Hematopoietic multipotent progenitor cell treated with erythropoietin and hydrocortisone succinate and interleukin-3 and kit ligand, for 17 days (in vitro differentiated cells): ENCODE measurements at places on chromosomes 7 and 10.
A peak's percentile ranks its signal among the peaks of the same experiment; 100 is the strongest.

- DNase-seq: no peak
Measured at GRCh38 chr7:16697507-16698199, 51.7 kb downstream of the BZW2 start.

GRCh38 chr10:114550756-114551635 is 107.1 kb downstream of the ABLIM1 start:
- DNase-seq: peak; percentile 40

- DNase-seq: peak; percentile 17
Measured at GRCh38 chr7:92135052-92135889, 994 bp upstream of the CYP51A1 start.

- DNase-seq: no peak
Measured at GRCh38 chr7:134602881-134603451, 43.7 kb upstream of the BPGM start.

DNA sequence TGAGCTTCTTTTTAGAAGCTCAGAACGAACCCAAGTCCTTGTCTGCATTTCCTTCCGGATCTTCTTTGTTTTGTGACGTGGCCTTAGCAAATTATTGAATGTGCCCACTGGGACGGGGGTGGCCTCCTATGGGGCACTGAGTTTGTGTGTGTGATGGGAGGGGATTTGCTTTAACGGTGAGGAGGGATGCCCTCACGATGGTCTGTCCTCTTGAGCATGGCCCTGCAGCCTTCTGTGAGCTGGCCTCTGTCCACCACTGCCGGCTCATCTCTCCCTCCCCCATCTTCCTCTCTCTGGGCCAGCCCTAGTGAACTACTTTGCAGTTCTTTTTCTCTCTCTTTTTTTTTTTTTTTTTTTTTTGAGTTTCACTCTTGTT is 62.9 kb upstream of the MKRN1 start:
- no peak for DNase-seq

- peak; percentile 63 for DNase-seq
Measured at GRCh38 chr7:11281953-11282352, 308.3 kb downstream of the PHF14 start.

DNA sequence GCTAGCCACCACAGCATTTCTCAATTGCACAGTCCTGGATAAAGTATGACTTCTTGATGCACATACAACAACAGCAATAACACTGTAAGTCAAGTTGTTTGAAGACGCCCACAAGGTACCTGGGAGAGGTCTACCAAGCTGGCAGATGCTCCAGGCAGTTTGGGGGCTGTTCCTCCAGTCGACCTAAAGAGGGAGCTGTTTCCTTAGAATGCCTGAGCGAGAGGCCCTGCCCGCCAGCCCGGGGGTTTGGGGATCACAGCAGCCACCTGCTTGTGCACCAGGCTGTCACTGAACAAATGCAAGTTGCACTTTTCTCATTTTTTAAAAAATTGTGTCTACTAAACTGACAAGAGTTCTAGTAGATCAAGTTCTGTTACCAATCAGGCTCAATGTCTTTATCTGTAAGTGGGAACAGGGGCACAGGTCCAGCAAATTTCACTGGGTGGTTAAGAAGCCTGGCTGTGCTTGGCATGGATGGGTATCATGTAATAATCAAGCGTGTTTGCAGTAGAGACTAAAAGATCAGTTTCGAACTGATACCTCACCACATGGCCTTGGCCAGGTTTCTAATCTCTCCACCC is 193.8 kb upstream of the ADO start:
- DNase-seq: no peak

DNA sequence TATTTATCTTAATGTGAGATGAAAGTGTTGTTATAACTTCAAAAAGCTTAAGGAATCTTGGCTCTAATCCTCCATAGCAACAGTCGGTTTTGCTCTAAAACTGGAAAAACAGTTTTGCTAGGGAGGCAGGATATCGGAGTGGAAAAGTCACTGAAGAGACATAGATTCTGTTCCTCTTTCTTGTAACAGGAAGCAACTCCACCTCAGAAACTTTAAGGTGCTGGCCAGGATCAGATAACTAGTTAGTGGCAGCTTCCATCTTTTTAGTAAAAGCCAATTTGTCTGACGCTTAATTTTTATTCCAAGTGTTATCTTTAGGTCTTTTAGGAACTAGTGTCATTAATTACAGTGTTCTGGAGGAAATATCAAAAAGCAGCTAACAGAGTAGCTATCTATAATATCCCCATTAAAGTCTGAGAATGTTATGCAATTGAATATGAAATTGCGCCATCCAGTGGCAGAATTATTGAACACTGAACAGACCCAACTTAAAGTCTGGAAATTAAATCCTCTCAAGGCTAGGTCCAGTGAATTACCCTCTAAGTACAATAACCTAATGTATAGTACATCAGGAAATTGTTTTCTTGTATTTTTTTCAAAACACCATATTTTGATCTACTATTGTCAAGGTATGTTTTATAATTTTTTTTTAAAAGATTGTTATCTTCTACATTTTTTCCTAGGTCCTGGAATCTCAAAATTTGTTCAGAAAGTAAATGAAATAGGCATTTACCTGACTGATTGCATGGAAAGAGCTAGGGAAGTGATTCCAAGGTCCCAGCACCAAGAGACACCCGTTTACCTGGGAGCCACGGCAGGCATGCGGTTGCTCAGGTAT is 65.9 kb upstream of the CC2D2B start:
- peak; percentile 72 for DNase-seq

DNA sequence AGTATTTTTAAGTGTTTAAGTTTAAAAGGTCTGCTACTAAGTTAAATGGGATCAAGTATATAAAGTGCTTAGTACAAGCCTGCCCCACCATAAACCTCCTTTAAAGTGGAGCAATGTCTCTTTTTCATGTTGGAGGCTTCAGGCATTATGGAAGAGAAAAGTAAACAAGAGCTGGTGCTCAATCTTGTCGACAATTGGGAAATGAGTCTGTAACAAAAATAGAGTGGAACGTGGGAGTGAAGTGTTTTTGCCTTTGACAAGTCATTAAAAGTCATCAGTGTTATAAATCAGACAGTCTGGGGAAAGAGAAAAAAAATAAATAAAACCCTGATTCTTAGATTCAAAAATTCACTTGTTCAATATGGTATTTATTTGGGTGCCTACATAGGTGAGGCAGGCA is 44.7 kb downstream of the DNAJC12 start:
- DNase-seq: no peak

GRCh38 chr7:92010215-92010614 is 69.6 kb downstream of the AKAP9 start:
- DNase-seq: no peak

GRCh38 chr10:111319866-111320265 is 243.0 kb downstream of the ADRA2A start:
- no peak for DNase-seq

GRCh38 chr7:157228864-157229422 is 90.2 kb downstream of the UBE3C start:
- DNase-seq: peak; percentile 31

GRCh38 chr7:102193806-102194205 is 92.9 kb upstream of the SH2B2 start:
- no peak for DNase-seq

- DNase-seq: no peak
Measured at GRCh38 chr10:58269782-58270290, 874 bp downstream of the CISD1 start.

DNA sequence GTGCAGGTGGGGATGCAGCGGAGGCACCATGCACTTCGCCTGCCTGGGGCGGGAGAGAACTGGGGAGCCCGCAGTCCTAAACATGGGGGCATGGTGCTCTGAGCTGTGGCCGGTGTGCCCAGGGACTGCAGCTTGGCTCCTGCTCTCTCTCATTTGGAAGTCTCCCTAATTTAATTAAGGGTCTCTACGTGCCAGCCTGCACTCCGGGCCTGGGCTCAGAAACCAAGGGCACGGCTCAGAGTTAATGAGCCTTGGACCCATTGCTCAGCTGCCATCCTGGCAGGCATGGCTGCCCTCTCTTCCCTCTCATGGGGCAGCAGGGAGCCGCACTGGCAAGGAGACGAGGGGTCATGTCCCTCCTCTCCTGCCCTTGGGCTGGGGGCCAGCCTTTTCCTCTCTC is 115.6 kb downstream of the CDH23 start:
- DNase-seq: no peak

GRCh38 chr7:21476429-21476828 is 48.5 kb downstream of the SP4 start:
- no peak for DNase-seq

DNA sequence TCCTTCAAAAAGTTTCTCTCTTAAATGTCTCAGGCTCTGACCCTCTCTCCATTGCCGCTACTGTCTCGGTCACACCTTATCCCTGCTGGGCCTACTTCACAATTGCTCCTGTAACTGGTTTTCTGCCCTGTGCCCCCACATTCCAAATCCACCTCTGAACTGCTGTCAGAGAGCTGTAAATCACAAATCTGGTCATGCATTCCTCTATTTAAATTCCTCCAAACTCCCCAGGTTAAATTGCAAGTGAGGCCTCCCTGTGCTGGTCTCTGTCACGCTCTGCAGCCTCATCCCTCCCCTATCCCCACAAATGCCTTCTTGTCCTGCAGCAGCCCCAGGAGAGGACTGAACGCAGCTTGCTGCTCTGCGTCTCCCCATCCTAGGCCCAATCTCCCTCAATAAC is 40.4 kb upstream of the CDCA7L start:
- no peak for DNase-seq

DNA sequence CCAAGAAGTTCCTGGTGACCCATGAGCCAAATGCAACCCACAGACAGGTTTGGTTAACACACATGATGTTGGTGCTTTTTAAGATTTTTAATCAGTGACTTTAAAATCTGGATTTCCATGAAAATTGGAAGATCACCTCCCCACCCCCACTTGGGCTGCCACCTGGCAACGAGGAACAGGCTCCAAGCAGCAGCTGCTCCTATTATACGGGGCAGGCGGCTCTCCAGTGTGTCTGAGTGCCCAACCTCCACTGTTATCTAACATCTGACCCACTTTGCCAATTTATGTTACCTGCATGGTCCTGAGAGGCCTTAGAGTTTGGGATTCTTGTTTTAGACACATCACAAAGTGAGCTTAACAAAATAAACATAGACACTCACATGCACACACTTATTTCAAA is 56.4 kb downstream of the SGMS1 start:
- no peak for DNase-seq

- DNase-seq: no peak
Measured at GRCh38 chr7:15099074-15099473, 196.5 kb upstream of the DGKB start.

DNA sequence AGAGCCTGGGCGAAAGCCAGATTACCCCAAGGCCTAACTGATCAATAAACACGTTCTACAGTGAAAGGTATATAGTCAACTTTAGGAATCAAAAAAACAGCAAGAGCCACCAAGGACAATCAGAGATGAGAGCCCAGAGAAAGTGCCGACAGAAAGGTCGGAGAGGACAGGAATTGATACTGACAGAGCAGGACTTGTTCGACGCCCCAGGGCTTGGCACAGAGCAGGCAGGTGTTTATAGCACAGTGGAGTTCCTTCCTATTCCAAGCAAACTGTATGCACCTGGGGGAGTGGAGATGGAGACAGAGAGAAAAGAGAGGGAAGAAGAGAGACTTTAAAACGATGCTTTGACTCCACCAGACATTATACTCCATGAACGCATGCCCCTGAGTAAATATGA is 39.5 kb downstream of the PPP1R3C start:
- no peak for DNase-seq

- no peak for DNase-seq
Measured at GRCh38 chr7:16066805-16067459, 354.4 kb downstream of the CRPPA start.

GRCh38 chr10:48390933-48391845 is 84.7 kb downstream of the MAPK8 start:
- no peak for DNase-seq

- no peak for DNase-seq
Measured at GRCh38 chr7:34755008-34755407, 97.0 kb downstream of the NPSR1 start.

DNA sequence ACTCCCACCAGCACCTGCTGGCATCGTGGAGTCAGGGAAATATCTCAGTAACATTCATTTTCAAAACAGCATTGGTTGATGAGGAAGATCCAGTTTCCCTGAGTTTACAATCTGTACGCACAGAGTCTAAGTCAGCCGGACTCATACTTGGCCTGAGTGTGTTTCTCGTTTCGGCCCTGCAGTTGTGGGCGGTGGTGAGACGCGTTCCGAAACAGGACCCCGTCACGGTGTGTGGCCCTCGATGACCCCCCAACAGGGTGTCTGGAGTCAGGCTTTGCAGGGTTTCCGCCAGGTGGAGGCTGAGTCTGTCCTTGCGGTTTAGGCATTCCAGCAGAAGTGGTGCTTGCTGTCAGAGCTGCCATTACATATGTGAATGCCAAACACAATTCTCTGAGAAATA is 317.5 kb downstream of the DNAJB6 start:
- no peak for DNase-seq

GRCh38 chr10:25245165-25245564 is 70.4 kb downstream of the GPR158 start:
- DNase-seq: no peak

DNA sequence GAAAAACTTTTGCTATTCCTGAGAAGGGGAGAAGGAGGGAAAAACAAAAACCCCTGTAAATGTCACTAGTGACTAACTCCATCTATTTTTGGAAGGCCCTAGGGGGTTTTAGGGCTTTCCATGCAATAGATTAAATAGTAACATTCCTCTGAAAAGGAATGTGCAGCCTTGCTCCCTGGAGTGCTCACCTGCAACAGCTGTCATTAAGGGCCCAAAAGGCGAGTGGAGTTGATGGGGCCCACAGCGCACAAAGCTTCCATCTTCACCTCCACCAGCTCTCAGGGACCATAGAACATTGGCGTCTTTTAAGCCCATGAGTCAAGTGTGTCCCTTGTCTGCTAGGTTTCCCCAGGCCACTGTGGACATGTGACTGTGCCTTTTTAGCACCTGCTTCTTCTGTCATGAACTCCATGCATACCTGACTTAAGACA is 58.0 kb upstream of the IL6 start:
- DNase-seq: no peak

DNA sequence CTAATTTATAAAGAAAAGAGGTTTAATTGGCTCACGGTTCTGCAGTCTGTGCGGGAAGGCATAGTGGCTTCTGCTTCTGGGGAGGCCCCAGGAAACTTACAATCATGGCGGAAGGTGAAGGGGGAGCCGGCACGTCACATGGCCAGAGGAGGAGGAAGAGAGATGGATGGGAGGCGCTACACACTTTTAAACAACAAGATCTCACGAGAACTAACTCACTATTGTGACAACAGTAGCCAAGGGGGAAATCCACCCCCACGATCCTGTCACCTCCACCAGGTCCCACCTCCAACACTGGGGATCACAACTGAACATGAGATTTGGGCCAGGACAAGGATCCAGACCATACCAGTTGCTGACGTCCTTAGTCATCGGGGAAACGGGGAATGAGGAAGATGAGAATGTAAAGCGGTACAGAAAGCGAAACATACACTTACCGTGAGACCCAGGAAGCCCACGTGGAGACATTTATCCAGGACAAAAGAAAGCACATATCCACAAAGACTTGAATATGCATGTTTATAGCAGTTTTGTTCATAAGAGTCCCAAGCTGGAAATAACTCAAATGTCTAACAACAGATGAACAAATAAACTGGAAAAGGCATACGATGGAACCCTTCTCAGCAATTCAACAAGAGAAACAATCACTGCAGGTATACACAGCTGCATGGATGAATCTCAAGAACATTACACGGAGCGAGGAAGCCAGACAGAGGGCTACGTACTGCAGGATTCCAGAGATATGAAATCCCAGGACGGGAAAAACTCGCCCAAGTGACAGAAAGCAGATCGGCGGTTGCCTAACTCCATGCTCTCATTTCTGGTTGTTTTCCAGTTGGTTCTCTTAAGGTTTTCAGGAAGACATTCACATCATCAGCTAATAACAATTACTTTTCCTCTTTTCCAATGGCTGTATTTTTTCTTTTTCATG is 26.2 kb upstream of the INPP5A start:
- no peak for DNase-seq
